ENCODE measurements at places on chromosomes 2 and 18.

- no peak for DNase-seq
These were observed 275.5 kb downstream of the MBD2 start for GRCh38 chr18:53948991-53949390.

DNA sequence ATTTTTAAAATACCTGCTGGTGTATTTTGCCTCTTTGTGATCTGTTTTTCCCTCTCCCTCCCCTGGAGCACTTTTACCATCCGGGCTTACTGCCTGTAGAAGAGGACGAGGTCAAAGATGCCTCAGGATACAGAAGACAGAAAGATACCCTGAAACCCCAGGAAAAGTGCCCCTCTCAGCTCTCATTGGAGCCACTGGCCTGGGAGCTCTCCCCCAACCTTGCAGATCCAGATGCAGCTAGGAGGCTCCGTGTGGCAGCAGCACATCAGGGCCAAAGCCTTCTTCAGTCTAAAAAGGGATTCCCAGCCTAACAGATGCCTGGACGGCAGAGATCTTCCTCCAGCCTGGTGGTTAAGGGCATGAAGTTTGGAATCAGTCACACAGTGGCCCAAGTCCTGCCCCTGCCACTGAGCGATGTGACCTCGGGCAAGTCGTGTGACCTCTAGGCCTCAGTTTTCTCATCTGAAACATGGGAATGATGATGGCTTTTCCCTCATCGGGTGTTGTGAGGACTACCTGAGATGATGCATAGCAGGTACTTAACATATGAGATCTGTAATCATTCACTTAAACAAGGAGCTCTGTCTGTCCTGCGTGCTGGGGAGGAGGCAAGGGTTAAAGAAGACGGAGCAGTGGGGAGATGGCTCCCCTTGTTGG is 239.4 kb downstream of the DYSF start:
- no peak for DNase-seq

DNA sequence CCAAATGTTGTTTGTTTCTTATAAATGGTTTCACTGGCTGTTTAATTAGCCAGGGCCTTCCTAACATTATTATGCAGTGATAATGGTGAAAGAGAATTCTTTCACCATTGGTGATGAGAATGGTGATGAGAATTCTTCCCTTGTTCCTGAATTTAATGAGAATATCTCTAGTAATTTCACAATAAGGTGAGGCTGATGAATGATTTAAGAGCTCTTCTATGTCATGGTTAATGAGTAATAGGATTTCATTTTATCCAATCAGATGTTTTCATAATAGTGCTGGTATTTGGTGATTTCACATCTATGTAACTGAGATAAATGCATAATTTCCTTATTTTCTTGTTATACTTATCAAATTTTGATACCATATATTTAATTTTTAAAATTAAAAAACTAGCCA is 535.7 kb upstream of the ZEB2 start:
- no peak for DNase-seq

- no peak for DNase-seq
These were observed 44.6 kb upstream of the B3GNT2 start for GRCh38 chr2:62151306-62151638.

DNA sequence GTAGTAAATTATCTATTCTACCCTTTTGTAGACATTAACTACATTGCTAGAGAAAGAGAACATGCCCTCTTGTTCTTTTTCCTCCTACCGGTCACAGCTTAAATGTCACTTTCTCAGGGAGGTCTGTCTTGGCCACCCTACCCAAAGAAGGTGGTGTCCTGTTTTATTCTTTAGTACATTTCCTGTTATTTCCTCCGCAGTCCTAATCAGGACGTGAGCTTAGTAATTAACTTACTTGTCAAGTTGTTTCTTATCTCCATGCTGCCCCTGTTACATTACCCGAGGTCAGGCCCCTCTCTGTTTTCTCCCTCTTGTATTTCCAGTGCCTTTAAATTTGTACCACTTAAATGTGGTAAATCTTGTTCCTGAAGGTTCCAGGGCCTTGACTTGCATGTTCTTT is 73.7 kb upstream of the RMDN2 start:
- no peak for DNase-seq

- no peak for DNase-seq
These were observed 42.7 kb downstream of the RAB31 start for GRCh38 chr18:9750606-9751304.

DNA sequence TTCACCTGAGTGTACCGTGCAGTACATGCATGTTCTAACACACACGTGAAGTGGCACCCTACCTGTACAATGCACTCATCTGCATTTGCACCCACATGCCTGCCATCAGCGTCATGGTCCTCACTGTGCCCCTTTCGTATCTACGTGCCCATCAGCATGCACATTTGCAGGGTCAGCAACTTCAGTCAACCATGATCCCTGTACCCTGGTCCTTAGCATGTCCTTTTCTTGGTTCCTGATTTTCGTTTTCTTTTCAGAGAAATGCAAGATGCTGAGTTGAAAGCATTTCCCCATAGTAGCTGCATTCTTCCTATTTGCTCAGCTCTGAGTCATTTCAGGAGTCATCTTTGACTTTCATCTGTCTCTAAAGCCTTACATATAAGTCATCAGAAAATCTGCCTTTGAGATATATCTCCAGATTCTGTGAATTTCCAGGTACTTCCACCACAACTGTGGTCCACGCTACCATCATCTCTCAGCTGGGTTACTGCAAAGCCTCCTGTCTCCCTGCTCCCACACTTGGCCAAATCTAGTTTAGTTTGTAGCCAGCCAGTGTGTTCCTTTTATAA is 14.7 kb upstream of the PUM2 start:
- DNase-seq = no peak

GRCh38 chr2:43563679-43564078 is 32.2 kb downstream of the THADA start:
- no peak for DNase-seq

- no peak for DNase-seq
These were observed 128.3 kb downstream of the AFF3 start for GRCh38 chr2:100013892-100014677.

GRCh38 chr2:49248506-49248905 is 94.2 kb upstream of the FSHR start:
- DNase-seq = no peak

DNA sequence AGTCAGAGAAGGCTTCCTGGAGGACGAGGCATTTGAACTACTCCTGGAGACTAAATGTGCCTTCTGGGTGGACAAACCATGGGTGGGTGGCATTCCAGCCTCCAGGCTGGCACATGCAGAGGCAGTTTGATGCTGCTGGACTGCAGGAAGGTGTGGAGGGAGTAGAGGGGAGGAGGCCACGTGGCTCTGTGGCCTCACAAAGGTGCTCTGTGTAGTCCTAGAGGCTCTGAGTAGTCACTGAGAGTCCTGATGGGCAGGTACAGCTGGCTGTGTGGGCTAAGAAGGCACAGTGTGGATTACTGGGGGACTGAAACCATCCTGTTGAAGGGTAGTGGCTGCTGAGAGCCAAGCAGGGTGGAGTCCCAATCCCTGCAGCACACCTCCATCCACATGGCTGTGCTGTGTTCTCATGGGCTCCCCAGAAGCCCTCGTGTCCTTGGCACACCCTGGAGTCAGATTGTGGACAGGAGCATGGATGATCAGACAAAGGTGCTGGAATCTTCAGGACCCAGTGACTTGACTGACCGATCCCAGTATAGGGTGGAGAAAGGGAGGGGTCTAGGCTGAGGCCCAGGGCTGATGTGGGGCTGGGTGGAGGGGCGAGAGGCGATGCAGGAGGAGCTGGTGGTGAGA is 87.4 kb upstream of the HS6ST1 start:
- DNase-seq = no peak

GRCh38 chr2:120669971-120670370 is 65.7 kb upstream of the GLI2 start:
- DNase-seq = no peak

GRCh38 chr2:230987137-230988020 is 8.5 kb upstream of the SPATA3 start:
- DNase-seq = peak; percentile 63

- no peak for DNase-seq
These were observed 27.7 kb downstream of the GRB14 start for GRCh38 chr2:164593541-164593940.

DNA sequence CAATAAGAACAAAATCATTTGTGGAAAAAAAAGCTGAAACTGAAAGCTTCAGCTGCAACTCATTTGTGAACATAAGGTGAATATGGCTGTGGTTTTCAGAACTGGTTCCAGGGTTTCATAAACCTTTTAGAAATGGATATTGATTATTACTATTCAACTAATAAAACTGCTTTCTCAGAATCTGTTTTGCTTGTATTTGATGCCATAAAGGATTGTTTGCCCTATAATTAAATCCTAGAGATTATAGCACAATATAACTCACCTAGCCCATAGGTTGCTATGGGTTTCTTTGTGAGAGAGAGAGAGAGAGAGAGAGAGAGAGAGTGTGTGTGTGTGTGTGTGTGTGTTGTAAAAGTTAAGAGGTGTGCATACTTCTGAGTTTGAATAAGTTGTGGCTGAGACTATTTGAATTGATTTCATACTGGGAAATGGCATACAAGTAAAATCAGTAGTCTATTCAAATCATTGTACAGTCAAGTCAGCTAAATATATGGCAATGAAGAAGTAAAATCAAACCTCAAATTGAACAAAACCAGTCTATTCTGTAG is 339.2 kb downstream of the ARHGAP15 start:
- DNase-seq = peak; percentile 10

DNA sequence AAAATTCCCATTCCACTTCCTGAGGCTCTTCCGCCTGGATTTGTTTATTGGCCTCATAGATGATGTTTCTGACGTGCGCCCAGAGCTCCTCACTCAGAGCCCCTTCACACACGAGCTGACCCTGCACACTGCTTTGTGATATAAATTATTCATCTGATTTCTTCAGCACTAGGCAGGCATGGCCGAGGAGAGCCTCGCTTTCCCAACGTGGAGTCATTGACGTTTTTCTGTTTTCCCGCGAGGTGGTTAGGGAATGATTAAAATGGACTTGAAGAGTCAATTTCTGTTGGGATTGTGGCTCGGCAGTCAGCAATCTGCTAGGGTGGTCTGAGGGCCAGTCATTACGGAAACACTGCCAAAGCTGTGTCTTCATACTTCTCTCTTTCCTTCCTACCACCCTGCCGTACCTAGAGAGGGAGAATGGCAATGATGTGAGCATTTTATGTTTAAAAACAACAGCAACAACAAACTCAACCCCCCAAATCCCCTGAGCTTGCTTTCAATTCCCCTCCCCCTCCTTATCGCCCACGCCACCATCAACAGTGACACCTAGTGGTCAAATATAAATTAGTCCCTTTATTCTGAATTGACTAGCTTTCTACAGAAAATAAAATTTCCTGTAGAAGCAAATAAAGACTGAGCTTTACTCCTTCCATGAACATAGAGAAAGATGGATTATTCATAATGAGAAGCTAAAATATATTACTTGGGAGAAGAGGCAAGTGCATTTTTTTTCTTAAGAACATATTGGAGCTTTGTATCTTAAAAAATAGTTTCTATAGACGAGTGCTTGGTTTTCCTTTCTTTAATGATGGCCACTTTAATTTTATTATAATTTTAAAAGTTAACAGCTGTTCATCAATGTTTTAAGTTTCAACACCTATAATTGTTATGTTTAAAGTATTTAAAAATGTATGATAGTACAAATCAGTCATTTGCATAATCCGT is 285.1 kb downstream of the MTX2 start:
- peak; percentile 5 for DNase-seq

DNA sequence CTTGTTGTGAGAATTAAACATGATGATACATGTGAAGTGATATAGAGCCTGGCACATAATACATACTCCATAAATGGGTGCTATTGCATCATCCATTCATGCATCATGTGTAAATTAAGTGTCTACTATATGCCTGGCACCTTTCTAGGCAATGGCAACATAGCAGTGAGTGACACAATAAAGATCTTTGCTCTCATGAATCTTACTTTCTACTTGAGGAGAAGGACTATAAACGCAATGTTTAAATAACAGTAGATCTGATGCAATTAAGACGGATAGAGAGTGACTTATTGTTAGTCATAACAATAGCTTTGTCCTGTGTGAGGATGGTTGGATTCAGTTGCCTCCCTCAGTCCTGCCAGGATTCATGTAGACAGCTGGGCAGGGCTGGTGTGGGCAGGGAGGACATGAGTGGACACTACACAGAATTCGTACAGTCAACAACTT is 88.4 kb upstream of the NPAS2 start:
- no peak for DNase-seq

DNA sequence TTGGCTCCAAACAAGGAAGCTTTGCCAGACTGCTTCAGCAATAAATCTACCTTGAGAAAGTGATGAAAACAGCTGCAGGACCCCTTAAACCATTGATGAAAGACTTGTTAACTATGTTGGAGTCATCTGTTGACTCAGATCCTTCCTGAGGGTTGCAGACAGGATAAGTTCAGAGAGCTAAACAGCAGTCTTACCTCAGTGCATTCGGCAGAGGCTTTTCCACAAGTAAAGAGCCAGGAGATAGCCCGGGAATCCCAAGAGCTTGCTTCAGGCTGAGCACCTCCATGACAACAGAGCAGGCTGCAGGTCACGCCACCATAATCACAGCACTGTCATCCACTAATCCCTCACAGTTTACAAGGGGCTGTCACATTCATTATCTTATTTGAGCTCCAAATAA is 23.7 kb downstream of the KIAA2012 start:
- no peak for DNase-seq

DNA sequence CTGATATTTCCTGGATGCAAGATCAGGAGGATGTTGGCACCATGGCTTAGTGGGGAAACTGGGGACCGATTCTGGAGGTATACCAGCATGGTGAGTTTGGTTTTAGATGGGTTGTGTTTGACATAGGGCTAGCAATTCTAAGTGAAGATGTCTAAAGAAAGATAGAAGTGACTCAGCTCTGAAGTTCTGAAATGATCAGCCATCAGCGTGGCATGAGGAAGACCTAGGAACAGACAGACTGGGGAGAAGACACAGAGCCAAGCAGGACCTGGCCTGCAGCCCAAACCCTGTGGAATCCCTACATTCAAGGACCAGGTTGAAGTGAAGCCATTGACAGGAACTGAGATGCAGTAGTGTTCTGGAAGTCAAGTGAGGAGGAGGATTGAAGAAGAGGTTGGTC is 39.8 kb downstream of the HRH4 start:
- DNase-seq = no peak

DNA sequence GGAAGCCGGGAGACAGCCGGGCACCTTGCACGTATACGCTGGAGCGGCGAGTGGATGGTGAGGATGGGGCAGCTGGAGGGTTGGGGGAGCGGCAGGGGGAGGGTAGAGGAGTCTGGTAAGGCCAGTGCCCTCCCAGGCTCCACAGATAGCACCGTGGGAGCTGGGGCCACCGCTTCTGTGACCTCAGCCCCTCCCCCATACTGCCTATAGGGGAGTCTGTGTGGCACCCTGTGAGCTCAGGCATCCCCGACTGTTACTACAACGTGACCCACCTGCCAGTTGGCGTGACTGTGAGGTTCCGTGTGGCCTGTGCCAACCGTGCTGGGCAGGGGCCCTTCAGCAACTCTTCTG is 9.9 kb upstream of the GMPPA start:
- DNase-seq = no peak

GRCh38 chr18:27564066-27564465 is 379.0 kb upstream of the CHST9 start:
- DNase-seq = no peak

GRCh38 chr18:12041561-12041960 is 52.1 kb upstream of the ANKRD62 start:
- no peak for DNase-seq
